ENCODE measurements at places on chromosomes 1 and 21. TPM values are rescaled to one million over a fixed set of nuclear protein-coding genes. Genes with fewer than 3 reads are reported as not detected.

Gene PM20D1
- not detected for total RNA-seq

GRCh38 chr1:115949156-115949555, 27.2 kb upstream of the SLC22A15 start:
- no peak for DNase-seq

GRCh38 chr1:48013270-48013669, 16.1 kb upstream of the TRABD2B start:
- no peak for DNase-seq

GRCh38 chr21:33022828-33023573, 2.7 kb upstream of the OLIG2 start:
- DNase-seq: no peak

DNA sequence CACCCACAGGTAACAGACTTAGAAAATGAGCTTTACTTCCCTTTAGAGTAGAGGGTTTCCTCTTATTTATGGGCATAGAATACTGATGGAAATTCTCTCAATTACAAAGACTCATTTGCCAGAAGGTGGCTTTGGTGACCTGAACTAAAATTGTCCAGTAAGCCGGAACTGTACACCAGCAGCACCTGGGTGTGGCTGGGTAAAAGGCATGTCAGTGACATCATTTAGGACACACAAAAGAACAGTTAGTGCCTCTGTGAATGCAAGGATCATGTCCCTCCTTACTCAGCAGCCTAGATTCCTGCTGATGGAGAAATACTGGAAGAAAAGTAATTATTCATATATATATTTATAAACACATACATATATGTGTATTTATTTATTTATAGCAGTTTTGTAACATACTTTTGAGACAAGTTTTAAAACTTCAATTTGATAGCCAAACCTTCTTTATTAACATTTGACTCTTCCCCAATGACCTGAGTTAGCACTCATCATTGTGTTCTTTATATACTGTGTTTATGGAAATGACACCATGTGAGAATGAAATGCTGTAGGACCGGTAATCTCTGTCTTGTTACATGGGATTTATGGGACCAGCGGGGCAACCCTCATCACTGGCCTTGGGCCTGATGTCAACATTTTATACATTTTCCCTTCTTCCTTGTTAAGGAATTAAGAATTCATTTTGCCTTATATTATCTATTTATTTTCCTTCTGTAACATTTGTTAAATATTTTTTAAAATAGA, 274.4 kb downstream of the BRINP2 start:
- DNase-seq: no peak

DNA sequence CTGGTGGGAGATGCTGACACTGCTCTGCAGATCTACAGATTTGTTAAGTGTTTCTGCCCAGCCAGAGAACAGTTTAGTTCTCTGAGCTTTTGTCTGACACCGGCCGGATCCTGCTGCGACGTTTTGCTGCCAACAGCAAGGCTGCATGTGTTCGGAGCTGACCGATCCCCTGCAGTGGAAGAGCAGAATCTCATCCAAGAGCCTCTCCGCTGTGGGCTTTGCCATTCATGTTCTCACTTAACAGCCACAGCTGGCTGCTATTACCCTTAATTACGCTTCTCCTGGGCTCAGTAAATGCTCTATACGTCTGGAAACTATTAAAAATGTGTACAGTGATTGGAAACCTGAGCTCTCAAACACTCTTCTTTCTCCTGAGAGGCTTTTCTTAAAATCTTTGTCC, 105.3 kb downstream of the BCAR3 start:
- DNase-seq: no peak

Gene ZNF683
- total RNA-seq: not detected

DNA sequence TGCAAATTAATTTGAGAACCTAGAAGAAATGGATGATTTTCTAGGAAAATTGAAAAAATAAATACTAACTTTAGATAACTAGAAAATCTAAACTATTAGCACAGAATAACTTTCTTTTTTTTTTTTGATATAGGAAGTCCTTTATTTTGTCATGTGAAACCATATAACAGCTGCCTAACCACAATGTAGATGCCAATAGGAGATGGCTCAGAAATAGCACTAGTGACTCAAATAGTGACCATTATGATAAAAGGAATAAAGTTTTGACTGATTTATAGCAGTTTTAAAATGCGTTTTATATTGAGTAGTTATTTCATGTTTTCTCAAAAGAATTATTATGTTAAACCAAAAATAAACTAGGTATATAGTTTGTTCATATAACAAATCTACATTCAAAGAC, 158.0 kb upstream of the CACYBP start:
- DNase-seq: no peak

GRCh38 chr1:48654606-48655210, 122.0 kb downstream of the BEND5 start:
- no peak for DNase-seq

- no peak for DNase-seq
Measured at GRCh38 chr1:155957411-155957915, 16.0 kb downstream of the RXFP4 start.

GRCh38 chr1:219927956-219928790, at the start of gene SLC30A10:
TSS of gene SLC30A10 (minus strand) at chr1:219928557. CDS start at chr1:219928440, 117 bp downstream.
- DNase-seq: peak; percentile 54

DNA sequence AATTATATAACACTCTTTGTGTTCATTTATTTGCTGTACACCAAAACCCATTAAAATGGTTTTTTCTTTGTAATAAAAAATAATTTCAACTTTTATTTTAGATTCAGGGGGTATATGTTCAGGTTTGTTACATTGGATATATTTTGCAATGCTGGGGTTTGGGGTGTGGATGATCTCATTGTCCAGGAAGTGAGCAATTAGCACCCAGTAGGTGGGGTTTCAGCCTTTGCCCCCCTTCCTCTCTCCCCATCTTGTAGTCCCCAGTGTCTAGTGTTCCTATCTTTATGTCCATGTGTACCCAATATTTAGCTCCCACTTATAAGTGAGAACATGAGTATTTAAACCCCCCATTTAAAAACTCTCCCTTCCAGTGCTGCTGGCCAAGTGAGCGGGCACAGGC, 184.6 kb downstream of the RHOU start:
- DNase-seq: no peak

GRCh38 chr1:158163000-158163947, 17.4 kb upstream of the CD1D start:
- DNase-seq: no peak

Gene SLFNL1
- total RNA-seq: 1.2 TPM

Gene SPRR4
- total RNA-seq: not detected

GRCh38 chr1:175146529-175147213, 45.9 kb downstream of the KIAA0040 start:
- peak; percentile 84 for DNase-seq

GRCh38 chr1:82464362-82465001, 663.7 kb downstream of the ADGRL2 start:
- DNase-seq: no peak

DNA sequence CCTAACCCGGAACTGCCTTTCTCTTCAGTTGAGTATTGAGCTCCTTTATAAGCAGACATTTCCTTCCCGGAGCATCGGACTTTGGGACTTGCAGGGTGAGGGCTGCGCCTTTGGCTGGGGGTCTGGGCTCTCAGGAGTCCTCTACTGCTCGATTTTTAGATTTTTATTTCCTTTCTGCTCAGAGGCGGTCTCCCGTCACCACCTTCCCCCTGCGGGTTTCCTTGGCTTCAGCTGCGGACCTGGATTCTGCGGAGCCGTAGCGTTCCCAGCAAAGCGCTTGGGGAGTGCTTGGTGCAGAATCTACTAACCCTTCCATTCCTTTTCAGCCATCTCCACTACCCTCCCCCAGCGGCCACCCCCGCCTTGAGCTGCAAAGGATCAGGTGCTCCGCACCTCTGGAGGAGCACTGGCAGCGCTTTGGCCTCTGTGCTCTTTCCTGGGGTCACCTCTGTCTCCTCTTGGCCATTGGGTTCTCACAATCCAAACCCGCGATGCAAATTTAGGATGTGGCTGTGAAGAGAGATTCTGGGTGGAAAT, 3.7 kb downstream of the OLIG2 start:
- no peak for DNase-seq

DNA sequence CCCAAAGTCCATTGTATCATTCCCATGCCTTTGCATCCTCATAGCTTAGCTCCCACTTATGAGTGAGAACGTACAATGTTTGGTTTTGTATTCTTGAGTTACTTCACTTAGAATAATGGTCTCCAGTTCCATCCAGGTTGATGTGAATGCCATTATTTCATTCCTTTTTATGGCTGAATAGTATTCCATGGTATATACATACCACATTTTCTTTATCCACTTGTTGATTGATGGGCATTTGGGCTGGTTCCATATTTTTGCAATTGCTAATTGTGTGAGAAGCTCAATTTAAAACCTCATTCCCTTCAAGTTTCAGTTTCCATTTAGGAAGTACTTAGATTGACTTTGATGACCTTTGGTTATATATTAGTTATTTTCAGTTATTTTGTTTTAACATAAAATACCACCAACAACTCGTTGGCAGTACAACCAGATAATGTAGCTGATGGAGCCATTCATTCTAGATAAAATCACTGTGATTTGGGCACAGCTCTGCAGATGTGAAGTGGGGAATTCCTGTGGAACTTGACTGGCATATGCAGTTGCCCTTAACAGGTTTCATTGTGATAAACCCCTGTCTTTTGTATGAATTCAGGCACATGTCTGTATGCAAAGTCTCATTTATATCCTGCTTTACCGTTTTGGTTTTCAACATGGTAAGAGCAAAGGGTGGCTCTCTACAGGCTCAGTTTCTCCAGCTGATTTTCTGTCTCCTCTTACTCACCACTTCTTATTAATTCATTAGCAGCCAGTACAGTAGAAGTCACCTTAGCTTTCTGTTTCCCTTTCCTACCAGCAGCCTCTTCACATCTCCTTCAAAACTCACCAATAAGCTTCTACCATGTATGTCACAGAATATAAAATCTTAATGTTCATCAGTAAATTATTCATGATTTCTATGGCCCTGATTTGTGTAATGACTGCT, 170.9 kb downstream of the C1orf21 start:
- DNase-seq: no peak

Gene CTBS
- 11.4 TPM for total RNA-seq

Gene SNIP1
- 27.1 TPM for total RNA-seq

DNA sequence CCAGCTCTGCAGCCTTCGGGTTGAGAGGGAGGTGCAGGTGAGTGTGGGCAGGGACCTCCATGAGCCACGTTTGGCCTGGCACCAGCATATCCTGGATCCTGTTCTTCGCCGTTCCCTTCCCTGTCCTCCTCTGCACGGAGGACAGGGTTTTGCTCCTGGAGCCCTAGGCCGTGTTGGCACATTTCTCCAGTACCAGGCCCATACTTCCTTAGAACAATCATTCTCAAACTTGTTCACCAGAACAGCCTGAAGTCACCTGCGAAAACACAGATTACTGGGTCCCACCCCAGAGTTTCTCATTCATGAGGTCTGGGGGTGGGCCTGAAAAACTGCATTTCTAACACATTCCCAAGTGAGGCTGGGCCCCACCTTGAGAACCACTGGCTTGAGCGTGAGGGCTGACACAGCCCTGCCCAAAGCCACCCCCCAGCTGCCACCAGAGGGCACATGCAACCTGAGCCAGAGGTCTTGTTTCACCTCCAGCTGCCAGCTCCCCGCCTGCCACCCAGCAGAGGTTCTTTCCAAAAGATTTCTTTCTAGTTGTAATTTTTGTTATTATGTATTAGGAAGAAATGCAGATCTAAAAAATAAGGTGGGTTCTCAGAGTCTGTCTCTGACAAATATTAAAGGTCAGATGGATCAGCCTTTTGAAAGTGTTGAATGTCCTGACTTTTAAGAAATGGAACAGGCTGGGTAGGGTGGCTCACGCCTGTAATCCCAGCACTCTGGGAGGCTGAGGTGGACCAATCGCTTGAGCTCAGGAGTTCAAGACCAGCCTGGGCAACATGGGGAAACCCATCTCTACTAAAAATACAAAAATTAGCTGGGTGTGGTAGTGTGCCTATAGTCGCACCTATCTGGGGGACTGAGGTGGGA, 39.6 kb upstream of the LDLRAP1 start:
- no peak for DNase-seq

- DNase-seq: no peak
Measured at GRCh38 chr1:241611063-241611462, 29.1 kb downstream of the CHML start.

Gene PTPRC
- total RNA-seq: not detected

DNA sequence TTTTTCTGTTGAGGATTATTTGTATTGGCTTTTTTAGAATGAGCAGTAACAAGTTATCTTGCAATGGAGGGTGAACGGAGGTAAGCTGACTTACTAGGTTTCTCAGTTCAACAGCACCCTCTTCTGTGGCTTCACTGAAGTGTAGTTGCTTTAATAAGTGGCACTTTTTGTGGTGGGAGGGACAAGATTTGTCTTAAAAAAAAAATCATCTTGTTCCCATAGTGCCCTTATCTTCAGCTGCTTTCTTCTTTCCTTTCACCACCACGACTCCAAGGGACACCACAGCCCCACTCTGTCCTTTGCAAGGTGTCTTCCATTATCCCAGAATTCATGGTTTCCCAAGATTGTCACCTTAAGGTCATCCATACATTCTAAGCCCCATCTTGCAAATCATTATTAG, 92.9 kb downstream of the PIGK start:
- no peak for DNase-seq

DNA sequence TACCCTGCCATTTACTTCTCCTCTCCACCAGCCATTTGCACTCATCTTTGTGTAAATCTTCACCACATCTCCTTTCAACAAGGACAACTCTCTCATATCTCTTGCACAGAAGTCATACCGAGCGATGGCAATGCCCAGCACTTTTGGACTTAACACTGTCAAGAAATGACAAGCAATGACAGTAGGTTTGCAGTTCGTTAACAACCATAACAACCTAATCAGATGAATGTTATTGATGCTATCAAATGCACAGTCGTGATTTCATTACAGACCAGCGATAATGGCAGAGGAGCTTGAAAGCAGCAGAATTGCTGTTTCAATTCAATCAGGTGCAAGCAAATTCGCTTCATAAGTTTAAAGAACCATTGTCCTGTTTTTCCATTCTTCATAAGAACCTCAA, 390.9 kb downstream of the VAV3 start:
- no peak for DNase-seq

Gene CD5L
- not detected for total RNA-seq

DNA sequence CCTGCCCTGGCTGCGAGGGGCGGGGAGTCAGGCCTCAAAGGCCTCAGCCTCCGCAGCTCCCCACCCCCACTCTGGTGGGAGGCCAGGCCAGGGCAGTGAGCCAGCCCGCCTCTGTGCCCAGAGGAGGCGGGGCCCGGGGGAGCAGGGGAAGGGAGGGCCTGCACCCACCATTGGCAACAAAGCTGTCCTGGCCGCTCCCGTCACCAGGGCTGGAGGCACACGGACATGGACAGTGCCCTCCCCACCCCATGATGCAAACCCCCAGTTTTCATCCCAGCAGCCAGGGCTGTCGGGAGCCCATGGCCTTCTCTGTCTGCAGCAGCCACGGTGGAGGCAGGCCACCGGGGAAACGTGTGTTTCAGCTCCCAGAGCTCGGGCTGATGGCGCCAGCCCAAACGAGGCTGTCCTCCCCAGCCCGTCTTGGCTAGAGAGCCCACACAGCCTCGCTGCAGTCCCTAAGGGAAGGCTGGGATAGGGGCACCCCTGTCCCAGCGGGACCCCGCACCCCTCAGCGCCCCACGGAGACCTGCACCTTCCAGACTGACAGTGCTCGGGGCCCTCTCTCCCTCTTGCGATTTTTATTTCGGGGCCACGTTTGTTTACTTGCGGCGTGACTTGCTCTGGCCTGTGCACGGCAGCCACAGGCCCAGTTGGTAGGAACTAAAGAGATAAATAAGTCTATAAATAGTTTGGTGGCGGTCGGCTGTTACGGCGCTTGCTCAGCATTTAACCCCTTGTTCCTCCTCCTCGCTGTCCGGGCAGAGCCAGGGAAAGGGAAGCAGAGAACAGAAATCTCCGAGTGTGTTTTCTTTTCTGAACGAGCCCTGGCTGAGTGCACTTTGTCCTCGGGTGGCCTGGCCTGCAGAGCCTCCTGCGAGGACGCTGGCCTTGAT, 101.8 kb downstream of the PRDM16 start:
- DNase-seq: peak; percentile 60

All from mesothelial cell of epicardium (in vitro differentiated cells).